CD4-positive, alpha-beta T cell treated with Interleukin-6 at 100 ng/mL for 8 hours (primary cell): ENCODE measurements at places on chromosomes 7 and 10.

DNA sequence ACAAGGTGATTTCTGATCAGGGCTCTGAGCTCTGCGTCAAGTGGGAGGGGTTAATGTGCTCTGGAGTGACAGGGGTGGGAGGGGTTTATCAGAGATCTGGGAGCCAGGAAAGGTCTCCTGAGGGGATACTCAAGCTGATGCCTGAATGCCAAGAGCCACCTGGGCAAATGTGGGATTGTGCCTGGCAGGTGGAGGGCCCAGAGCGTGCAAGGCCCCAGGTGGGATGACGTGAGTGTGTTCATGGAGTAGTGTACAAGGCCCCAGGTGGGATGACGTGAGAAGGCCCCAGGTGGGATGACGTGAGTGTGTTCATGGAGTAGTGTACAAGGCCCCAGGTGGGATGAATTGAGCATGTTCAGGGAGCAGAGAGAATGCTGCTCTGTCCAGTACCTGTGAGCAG lies 610.3 kb downstream of the PTPRN2 start:
- no peak for DNase-seq

DNA sequence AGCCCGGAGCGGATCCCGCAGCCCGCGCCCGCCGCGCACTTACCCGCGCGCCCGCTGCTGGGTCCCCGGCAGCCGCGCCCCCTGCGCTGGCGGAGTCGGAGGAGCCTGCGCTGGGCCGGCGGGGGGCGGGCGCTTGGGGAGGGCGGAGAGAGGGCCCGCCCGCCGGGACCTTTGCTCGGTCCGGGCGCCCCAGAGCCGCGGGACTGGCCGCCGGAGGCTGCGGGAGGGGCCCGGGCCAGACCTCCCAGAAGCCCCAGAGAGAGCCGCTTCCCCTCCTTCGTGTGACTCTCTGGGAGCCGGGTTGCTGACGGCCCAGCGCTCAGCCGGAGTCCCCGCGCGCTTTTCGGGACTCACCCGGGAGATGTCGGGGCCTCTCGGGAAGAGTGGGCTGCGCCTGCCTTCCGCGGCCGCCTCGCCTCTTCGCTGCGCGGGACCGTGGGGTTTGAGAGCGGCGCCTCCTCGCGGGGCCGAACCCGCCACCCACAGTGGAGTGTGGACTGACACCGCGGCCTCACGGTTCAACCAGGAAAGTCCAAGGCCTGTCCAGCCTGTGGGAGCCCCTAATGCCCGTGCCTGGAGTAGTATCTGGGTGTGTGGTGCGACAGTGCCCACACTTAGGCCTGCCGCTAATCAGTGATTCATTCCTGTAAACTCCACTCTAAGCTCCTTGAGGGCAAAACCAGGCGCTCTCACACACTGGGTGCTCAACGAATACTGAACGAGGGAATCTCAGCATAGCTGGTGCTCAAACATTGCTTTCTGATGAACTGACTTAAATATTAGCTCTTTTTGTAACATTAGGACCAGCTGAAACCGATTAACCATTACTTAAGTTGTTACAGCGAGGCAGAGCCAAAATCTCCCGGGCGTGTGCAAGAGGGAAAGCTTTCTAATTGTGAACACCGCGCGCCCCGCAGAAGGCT lies at the start of gene GSDME:
GSDME (minus strand) TSS at position 112 of the 923 bp plus-strand sequence. CDS start 7,690 bp downstream, outside the sequence.
- no peak for DNase-seq

DNA sequence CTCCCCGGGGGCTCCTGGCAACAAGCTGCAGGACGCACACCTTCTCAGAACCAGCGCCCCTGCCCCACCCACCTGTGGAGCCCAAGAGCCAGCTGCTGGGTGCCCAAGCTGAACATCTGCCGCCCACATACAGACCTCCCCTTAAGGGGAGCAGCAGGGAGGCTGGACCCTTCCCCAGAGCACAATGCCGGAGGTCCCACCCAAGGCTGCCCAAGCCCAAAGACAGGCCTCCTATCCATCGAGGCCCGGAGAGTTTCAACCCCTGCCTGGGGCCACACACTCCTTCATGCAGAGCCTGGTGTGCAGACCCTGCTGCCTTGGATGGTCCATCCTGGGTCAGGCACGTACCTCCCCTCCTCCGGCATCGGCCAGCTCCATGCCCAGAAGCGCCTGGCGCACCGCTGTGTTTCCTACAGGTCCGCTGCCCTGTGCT lies 48.7 kb downstream of the VIPR2 start:
- no peak for DNase-seq

- DNase-seq: no peak
Observed at GRCh38 chr10:108620821-108621534, 1302.3 kb downstream of the XPNPEP1 start.

DNA sequence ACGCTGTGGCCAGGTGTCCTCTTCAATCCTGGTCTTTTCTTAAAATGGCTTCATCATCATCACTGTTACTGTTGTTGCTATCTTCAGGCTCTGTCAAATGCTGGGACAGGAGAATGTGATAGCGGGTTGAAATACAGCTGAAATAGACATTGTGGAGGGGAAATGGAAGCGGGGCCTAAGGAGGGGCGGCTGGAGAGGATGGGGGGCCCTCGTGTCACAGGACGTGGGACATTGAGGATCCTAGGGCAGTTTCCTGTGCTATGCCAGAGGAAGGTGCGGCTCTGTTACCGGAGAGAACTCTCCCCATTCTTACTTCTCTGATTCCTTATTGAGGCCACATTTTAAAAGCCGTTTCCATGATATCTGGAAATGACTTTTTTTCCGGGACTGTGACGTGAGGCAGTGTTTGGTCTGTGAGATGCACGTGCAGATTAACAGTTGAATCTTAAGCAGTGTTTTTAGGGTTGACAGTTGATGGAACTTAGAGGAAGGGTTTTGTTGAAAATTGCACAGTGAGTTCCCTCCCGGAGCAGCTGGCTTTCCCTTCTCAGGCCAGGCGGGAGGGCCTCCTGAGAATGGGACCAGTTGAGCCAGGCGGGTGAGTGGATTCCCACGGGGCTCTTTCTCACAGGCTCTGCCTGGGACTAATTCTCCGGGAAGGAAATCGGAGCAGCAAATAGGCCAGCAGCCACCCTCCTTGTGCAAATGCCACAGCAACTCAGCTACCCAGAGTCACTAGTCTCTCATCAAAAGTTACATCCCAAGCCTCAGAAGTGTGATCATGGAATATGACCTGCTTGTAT lies 125.2 kb downstream of the TACC2 start:
- no peak for DNase-seq

GRCh38 chr7:140137078-140137477 lies 39.7 kb downstream of the KDM7A start:
- no peak for DNase-seq

DNA sequence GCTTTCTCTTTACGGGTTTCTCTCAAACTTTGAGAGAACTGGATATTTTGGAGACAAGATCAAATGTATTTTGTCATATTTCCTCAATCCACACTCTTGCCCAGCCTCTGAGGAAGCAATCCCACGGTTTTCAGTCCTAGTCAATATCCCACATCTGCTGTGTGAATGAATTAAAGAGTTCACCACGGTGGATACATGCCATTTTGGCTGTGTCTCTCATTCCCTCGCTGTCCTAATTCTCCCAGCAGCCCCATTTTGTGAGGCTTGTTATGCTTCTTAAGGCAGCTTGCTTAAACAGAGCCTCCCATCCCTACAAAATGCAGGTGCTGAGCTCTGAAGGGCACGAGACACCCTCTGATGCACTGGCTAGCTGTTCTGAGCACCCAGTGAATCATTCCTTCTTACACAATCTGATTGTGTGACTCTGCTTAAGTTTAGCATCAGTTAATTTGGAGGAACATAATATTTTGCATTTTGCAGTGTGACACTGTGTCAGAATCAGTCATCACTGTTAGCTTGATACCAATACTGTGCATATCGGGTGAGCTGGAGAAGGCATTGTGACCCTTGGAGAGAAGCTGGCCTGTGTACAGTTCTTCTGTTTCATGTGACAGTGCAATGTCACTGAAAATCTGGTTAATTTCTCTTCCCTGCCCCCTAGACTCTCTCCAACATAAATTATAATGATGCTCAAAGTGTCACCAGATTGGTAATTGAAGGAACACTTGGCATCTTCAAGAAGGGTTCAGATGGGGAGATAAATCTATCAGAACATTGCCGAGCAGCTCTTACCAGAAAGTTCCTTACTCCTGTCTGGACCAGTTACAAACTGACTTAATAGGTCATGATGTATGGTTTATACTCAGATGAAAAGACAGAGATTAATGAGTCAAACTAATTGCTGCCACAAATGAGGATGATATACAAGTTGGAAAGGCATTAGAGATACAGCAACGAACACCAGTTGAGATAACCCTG lies 103.7 kb upstream of the AOAH start:
- no peak for DNase-seq

DNA sequence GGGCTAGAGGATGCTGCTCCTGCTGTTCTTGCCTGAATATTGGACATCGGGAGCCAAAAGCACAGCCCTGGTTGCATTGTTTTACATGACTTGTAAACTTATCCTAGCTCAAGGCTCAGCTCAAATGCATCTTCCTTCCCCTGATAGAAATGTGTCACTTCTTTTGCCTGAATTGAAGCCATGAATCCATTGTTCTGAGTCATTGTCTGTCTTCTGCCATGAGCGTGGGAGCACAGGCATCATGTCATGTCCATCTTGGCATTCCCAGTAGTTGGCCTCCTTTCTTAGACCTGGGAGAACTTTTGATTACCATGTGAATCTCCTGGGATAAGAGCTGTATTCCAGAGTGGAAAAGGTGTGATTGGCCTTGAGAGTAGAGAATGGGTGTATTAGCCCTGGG lies 54.1 kb upstream of the OPN4 start:
- DNase-seq: no peak
